Activated CD4-positive, alpha-beta memory T cell treated with anti-CD3 and anti-CD28 coated beads for 36 hours (primary cell): ENCODE measurements at places on chromosomes 13 and 19. TPM values are rescaled to one million over a fixed set of nuclear protein-coding genes. Genes with fewer than 3 reads are reported as not detected.

- H3K4me1 ChIP-seq: no peaks in the 10 kb centered on the region
- H3K36me3 ChIP-seq: no peaks in the 10 kb centered on the region
- H3K27ac ChIP-seq: no peak overlapping the region
- DNase-seq: no peak
Measured at GRCh38 chr13:83815598-83815997, 66.7 kb downstream of the SLITRK1 start.

DNA sequence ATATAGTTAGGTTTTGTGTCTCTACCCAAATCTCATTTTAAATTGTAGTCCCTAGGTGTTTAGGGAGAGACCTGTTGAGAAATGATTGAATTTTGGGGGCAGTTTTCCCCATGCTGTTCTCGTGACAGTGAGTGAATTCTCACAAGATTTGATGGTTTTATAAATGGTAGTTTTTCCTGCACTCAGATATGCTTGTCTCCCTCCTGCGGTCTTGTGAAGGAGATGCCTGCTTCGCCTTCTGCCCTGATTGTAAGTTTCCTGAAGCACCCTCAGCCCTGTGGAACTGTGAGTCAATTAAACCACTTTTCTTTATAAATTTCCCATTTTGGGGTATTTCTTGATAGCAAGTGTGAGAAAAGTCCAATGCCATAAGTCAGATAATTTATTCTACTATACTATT is 1977.5 kb upstream of the PCDH20 start:
- no peak overlapping the region for H3K4me3 ChIP-seq
- DNase-seq: no peak
- no peaks in the 10 kb centered on the region for H3K36me3 ChIP-seq
- H3K27ac ChIP-seq: no peak overlapping the region
- H3K27me3 ChIP-seq: no peaks in the 10 kb centered on the region
- H3K4me1 ChIP-seq: no peaks in the 10 kb centered on the region

DNA sequence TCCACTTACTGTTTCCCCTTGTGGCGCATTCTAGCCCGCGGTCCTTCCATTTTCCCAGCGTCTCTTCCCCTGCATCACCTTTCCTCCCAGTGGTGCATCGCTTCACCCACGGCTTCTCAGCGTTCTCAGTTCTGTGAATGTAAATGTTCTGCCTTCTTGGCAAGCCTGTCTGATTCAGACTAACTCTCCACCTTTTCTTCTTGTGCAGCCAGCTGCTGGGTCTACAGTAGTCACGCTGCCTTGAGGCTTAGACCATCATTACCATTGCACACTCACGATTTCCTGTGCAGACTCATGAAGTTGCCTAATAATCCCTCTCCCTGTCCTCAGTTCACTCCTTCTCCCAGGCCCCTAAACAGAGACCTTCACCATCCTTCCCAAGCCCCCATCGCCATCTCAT is 75.0 kb downstream of the DHRS12 start:
- peaks cover 17% of the 10 kb centered on the region for H3K36me3 ChIP-seq

DNA sequence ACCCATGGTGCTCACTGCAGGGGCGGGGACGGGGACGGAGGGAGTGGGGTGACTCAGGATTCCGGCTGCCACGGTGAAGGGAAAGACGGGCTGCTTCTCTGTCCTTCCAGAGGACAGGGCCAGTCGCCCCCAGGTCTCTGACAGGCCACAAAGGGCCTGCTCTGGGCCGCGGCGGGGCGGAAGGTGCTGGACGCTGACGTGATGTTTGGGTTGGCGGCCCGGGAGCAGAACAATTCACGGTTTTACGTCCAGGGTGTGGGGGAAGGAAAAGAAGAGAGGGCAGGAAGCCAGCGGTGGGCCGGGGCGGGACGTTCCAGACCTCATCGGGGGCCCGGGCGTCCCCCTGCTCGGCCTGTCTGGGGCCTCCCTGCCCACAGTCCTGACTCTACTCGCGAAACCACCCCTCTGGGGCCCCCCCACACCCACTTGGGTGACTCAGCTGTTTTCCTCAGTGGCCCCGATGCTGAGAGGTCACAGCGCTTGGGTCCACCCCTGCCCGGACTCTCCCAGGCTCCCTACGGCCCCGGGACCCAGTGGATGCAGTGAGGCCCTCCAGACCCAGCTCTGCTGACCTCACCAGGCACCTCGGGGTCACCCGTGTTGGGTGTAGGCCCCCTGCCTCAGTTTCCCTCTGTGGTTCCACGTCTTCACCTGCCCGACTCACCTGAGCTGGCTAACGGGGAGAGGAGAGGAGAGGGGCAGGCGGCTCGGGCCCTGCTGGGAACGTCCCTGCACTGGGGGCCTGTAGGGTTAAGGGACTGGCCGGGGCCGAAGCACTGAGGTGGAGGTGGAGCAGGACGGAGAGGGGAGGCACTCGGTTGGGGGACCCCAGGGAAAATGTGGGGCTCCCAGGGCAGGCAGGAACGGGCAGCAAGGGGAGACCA is 29.2 kb downstream of the PIP5K1C start:
- peaks cover 4% of the 10 kb centered on the region for H3K36me3 ChIP-seq
- H3K4me1 ChIP-seq: peaks cover 20% of the 10 kb centered on the region
- peak; percentile 76 for DNase-seq
- no peaks in the 10 kb centered on the region for H3K27me3 ChIP-seq

The GRK1 gene
- total RNA-seq: not detected

GRCh38 chr19:35346193-35347052 is 1.3 kb upstream of the FFAR1 start:
- peaks cover 41% of the 10 kb centered on the region for H3K4me1 ChIP-seq
- peak overlapping the region; percentile 63 for H3K4me3 ChIP-seq
- peak overlapping the region; percentile 96 for H3K27ac ChIP-seq
- H3K27me3 ChIP-seq: peaks cover 4% of the 10 kb centered on the region
- H3K36me3 ChIP-seq: no peaks in the 10 kb centered on the region

The ZNF561 gene
- total RNA-seq: 24.7 TPM

DNA sequence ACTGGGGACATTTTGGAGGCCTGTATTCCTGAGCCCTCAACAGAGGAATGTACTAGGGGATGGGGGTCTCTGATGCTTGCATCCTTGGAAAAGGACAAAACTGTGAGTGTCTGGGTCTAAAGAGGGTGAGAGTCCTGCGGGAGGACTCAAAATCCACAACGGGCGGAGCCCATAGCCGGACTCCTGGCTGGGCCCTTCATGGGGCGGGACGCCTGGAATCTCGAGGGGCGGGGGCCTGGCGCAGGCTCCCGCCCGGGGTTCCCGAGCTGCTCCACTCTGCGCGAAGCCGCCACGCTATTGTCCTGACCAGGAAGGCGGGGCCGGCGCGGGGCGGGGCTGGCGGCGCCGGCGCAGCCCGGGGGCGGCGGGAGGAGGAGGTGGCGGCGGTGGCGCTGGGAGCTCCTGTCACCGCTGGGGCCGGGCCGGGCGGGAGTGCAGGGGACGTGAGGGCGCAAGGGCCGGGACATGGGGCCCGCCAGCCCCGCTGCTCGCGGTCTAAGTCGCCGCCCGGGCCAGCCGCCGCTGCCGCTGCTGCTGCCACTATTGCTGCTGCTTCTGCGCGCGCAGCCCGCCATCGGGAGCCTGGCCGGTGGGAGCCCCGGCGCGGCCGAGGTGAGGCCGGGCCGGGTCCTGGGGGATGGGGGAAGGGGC is at the start of gene APLP1:
TSS of gene APLP1 (plus strand) at position 403 of the 651 bp plus-strand sequence. CDS start at position 466, 63 bp downstream.
- no peaks in the 10 kb centered on the region for H3K36me3 ChIP-seq
- peak; percentile 79 for DNase-seq
- peak within 1 kb of the TSS; percentile 43 for H3K4me3 ChIP-seq
- H3K4me1 ChIP-seq: peaks cover 14% of the 10 kb centered on the region
- H3K27me3 ChIP-seq: peaks cover 38% of the 10 kb centered on the region

The UQCR11 gene
- 266 TPM for total RNA-seq

The FAAP24 gene
- total RNA-seq: 8.1 TPM

GRCh38 chr19:11475861-11476260 is 5.0 kb downstream of the ELAVL3 start:
- peaks cover 6% of the 10 kb centered on the region for H3K27me3 ChIP-seq
- no peak overlapping the region for H3K4me3 ChIP-seq
- H3K27ac ChIP-seq: no peak overlapping the region

The KIR2DL3 gene
- not detected for total RNA-seq

DNA sequence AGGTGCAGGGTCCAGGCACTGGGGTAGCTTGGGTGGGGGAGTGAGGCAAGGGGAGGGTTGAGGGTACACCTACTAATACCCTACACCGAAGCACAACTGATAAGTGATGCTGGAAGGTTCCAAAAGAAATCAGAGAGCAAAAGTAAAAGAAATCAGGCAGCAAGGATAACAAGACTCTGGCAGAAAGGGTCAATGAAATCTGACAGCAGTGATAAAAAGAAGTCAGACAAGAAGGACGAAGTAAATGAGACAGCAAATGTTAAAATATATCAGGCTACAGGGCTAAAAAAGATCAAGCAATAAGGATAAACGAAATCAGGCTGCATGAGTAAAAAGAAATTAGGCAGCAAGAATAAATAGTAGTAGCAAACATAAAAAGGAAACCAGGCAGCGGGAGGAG is 4.7 kb downstream of the LRFN3 start:
- peaks cover 23% of the 10 kb centered on the region for H3K4me1 ChIP-seq
- H3K4me3 ChIP-seq: no peak overlapping the region
- no peak overlapping the region for H3K27ac ChIP-seq

DNA sequence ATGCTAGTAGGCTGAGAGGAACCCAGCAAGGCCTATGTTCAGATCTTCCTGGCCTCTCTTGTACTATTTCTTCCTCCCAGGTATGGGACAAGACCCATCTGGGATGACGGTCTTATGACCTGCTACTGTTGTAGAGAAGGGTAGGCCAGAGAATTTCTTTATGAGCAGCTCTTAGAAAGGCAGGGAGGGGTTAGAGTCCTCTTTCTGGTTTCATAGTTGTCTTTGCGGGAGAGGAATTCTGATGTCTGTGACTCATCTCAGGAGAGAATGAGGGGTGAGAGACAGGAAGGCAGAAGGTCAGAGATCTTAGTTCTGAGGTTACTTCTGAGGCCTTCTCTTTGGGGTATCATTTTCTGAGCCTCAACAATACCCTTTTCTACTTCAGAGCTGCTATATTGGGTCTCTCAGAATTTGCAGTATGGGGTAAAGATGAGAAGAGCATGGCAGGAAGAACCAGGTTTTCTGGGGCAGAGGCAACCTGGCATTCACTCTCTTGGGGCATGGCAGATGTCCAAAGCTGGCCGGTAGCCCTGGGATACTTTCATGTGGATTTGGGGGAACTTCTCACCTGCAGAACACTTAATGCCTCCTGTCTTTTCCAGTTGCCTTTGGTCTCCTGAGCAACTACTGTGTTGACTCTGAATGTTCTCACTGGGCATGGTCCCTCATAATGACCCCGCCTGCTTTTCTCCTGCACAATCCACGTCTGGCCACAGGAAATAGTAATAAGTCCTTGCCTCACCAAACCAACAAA is 154.4 kb downstream of the GGACT start:
- no peak for DNase-seq
- H3K4me3 ChIP-seq: no peak overlapping the region
- no peaks in the 10 kb centered on the region for H3K27me3 ChIP-seq
- H3K36me3 ChIP-seq: peaks cover 2% of the 10 kb centered on the region
- no peak overlapping the region for H3K27ac ChIP-seq

DNA sequence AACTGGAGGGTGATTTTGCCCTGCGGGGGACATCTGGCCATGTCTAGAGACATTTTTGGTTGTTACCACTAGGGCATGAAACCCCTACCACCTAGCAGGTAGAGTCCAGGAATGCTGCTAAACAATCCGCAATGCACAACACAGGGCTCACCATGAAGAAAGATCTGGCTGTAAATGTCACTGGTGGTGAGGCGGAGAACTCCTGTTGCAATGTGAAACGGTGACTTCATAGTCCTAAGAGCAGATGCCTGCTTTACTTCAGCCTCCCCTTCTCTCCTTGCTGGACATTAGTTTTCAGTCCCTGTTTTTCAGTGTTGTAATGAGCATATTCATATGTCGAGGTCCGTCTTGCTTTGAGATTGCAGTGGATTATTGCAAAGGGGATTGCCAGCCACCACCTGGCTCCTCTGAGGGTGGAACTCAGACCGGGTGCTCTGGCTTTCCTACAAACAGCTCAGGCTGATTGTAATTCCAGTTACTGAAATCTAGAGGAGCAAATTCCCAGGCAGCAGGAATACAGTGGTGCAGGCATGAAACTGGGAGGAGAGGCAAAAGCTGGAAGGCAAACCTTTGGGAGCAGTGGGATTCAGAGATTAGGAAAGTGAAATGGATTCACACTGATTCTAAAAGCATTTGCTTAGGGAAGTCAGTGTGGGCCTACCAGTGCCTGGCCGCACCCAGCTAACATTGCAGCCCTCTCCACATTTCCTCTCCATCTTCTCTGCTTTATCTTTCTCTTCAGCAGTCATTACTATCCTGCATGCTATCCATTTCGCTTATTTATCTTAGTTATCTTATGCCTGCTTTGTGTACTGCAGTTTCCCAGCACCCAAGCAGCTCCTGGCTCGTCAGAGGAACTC is 76.1 kb upstream of the PCDH8 start:
- H3K4me3 ChIP-seq: no peak overlapping the region
- peaks cover 2% of the 10 kb centered on the region for H3K27me3 ChIP-seq
- no peaks in the 10 kb centered on the region for H3K36me3 ChIP-seq
- H3K4me1 ChIP-seq: no peaks in the 10 kb centered on the region
- DNase-seq: no peak
- no peak overlapping the region for H3K27ac ChIP-seq

The ZNF556 gene
- not detected for total RNA-seq

DNA sequence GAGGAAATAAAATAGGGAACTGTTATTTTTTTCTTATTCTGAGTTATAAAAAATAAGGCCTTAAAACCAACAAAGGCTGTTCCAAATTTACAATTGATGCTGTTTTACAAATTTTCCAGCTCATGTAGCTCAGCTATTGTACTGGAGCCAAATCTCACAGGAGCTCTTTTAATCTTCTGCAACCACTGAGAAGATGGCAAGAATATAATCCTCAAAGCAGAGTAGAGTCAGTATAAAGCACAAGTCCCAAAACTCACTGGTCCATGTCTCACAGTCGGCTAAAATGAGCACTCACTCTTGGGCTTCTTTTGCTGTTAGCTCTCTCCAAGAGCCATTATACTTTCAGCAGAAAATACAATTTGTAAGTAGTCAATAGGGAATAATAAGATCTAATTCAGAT is 1074.4 kb upstream of the PRR20A start:
- H3K36me3 ChIP-seq: no peaks in the 10 kb centered on the region
- H3K4me1 ChIP-seq: no peaks in the 10 kb centered on the region
- no peak for DNase-seq
- H3K27me3 ChIP-seq: no peaks in the 10 kb centered on the region
- H3K27ac ChIP-seq: no peak overlapping the region

The CGB5 gene
- not detected for total RNA-seq

The KIR2DL1 gene
- not detected for total RNA-seq

The HCN2 gene
- total RNA-seq: 1.0 TPM

DNA sequence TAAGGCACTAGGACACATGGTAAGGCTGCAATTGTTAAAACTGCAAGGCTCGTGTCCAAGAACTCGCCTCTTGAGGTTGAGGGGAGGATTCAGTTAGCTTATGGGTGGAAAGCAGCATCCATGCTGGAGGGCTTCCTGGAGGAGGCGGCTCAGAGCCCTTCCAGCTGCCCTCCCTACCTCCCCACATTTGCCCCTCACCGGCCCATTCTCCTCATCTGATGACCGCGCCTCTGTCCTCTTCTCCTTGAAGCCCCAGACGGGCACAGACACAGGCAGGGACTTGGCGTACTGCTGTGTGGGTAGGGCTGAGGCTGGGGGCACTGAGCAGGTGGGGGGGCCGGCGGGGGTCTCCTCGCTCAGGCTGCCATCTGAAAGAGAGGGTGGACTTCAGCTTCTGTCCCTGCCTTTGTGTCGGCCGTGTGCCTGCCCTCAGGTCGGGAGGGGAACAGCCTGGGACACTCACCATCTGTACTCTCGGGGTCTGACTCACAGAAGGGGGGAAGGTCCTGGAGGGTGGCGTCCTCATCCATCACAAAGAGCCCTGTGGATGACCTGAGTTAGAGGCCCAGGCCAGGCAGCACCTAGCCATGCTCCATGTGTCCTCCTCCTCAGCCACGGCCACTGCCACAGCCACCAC is 4.1 kb upstream of the PNKP start:
- no peaks in the 10 kb centered on the region for H3K27me3 ChIP-seq
- H3K27ac ChIP-seq: peak overlapping the region; percentile 31
- no peak overlapping the region for H3K4me3 ChIP-seq
- no peak for DNase-seq
- H3K36me3 ChIP-seq: peaks cover 8% of the 10 kb centered on the region
- peaks cover 44% of the 10 kb centered on the region for H3K4me1 ChIP-seq

The GAS6 gene
- total RNA-seq: 1.5 TPM
